ENCODE measurements at places on chromosomes 1 and 21. TPM values are rescaled to one million over a fixed set of nuclear protein-coding genes. Genes with fewer than 3 reads are reported as not detected.

GRCh38 chr1:183466781-183467180 is 5.5 kb upstream of the SMG7 start:
- no peak for DNase-seq

GRCh38 chr1:203354246-203354645 is 3.3 kb upstream of the FMOD start:
- no peak for DNase-seq

DNA sequence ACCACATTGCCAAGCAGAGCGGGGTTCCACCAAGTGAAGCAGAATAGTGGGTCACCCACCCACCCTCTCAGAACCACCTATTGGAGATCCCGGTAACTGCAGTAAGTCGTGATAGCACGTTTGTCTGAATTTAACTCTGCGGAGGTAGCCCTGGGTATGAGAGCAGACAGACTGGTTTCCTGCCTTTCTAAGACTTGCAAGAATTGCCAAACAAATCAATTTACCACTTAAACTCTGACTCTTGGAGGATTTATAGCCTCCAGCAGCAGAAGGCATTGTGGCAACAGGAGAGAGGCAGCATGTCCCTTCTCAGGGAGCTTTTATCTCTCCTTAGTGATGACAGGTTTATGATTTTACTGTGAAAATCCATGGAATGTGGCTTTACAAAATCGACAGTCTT is 287.9 kb upstream of the FMN2 start:
- no peak for DNase-seq

The AADACL3 gene
- not detected for total RNA-seq
